NCI-H1105 (cell line): ENCODE measurements at places on chromosomes 1 and 21.
A peak's percentile ranks its signal among the peaks of the same experiment; 100 is the strongest.

GRCh38 chr1:235532360-235532759 lies 28.1 kb upstream of the B3GALNT2 start:
- DNase-seq = no peak

DNA sequence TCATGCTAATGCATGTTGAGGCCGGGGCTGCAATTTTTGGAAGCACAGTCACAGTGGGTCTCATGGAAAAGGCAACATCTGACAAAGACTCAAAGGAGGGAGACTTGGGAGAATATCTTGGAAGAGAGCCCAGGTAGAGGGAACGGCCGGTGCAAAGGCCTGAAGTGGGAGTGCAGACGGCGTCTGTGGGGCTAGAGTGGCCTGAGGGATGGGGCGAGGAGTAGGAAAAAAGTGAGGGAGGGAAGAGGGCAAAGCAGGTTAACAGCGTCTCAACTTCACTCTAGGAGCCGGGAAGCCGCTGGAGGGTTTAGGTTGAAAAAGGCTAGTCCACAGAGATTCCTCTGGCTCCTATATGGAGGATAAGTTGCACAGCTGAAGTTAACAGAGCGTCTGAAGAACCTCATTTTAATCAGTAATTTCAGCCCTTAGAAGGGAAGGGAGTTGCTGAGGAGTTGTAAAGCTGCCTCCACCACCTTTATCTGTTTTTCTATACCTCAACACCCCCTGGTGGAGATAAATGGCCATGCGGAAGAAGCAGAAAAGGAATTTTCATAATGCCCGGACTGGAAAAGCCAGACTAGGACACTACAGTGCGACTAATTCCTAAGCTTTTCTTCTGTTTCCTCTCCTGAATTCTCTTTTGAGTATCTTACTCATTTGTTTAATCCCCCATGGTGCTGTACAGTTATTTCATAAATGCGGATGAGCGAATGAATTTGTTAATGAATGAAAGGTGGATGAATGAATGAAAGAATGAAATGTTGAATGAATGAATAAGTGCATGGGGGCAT lies 78.7 kb upstream of the ZNF281 start:
- peak; percentile 70 for DNase-seq

GRCh38 chr1:112729909-112730308 lies 14.8 kb upstream of the PPM1J start:
- no peak for DNase-seq

- DNase-seq = peak; percentile 67
Observed at GRCh38 chr1:160070243-160071163, 543 bp upstream of the KCNJ10 start.

GRCh38 chr1:3717041-3717714 lies 35.1 kb upstream of the CCDC27 start:
- DNase-seq = peak; percentile 97

DNA sequence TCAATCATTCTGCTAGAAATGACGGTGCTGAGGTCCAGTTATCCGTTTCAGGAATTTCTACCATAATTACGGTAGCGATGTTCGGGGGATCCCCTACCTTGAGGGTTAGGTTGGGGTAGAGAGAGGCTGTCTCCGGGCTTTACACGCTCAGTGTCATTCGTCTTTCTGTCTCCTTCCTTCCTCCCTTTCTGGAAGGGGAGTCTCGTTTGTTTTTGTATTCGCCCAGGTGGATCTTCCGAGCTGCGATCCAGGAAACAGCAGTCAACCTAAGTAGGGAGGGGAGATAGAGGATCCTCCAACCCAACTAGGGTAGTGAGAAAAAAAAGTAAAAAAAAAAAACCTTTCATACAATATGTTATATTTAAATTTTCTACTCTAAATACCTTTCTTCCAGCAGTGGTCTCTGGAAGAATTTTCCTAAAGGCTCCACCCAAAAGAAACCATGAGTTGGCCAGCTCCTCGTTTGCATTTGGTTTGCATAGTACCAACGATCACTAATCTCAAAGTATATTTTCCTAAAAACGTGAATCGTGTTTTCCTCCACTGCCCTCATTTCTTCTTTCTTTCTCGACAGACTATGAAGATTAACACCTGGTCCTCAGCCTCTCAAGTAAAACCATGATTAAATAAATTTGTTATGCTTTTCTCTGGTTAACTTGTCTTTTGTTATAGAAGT lies 611 bp upstream of the PIK3C2B start:
- no peak for DNase-seq

- no peak for DNase-seq
Observed at GRCh38 chr1:230822092-230822581, 46.2 kb downstream of the C1orf198 start.

GRCh38 chr1:46547481-46548383 lies 3.7 kb downstream of the KNCN start:
- no peak for DNase-seq

DNA sequence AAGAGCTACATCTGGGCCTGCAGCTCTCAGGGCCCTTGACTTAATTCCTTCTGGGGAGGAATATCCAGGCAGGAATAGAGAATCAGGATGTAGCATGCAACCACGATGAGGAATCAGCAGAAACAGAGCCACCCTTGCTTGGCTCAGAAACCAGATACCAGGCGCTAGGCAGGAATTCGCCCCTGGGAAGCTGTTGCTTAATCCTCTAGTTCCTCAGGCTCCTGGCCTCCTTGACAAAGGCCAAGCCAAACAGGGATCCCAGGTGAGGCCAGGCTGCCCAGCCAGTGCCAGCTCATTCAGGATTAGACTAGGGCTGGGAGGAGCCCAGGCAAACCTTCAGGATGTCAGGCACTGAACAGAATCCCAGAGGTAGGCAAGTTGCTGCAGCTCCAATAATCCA lies 48.2 kb upstream of the IRF2BP2 start:
- no peak for DNase-seq

- peak; percentile 0 for DNase-seq
Observed at GRCh38 chr1:240149484-240150094, 57.9 kb downstream of the FMN2 start.

DNA sequence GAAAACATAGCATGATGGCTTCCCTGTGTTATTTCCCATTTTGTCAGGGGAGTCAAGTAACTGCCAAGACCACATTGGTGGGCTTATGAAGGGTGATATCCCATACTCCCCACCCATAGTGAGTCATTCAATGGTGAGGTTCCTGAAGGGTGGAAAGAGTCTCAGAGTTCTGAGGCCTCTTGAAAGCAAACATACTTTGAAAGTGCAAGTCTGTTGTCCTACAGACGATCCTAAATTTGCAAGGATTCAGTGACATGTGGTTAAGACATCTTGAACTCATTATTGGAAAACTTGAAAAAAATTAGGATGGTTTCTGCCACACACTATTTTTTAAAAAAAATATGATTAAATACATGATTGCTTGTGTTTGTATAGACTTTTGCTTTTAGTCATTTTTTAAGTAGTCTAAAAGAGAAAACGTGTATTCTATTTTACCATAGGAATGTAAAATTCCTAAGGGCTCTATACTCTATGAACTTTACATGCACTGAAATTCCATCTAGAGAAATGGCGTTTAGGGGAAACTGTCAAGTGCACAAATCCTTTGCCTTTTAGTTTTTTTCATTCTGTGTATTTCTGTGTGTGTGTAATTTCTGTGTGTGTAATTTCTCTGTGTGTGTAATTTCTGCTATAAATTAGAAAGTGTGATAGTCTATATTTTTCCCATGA lies 225.5 kb upstream of the ADAMTS5 start:
- no peak for DNase-seq

DNA sequence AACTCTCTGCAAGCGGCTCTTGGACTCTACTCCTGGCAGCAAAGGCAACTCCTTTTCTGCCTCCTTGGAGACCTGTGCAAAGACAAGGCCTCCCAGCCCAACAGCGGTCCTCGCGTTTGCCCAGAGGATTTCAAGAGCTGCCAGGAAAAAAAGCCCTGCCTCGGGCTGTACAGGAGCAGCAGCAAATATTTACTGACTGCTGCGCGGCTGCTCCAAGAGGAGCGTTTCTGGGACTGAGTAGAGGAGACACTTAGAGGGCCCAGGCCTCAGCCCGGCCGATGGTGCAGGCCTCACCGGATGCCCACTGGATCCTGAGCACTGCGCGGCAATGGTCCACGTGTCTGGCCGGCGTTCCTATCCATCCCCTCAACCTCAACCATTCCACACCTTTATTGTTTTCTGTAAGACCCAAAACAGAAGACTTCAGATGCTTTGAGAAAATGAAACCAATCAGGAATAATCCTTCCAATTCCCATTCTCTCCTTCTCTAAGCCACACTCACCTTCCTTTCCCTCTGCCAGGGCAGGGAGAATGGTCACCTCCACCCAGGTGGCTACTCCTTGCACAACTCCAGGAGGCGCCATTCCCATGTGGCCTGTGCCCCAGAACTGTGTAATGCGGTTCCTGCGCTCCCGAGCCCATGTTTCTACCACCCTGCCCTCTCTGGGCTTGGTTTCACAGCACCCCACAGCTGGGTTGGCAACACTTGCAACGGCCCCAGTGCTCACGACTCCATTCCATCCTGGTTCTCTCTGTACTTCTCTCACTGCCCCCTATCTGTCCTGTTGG lies 215.8 kb downstream of the TRABD2B start:
- DNase-seq = no peak

- DNase-seq = peak; percentile 46
Observed at GRCh38 chr1:61221642-61222041, 139.3 kb downstream of the NFIA start.

DNA sequence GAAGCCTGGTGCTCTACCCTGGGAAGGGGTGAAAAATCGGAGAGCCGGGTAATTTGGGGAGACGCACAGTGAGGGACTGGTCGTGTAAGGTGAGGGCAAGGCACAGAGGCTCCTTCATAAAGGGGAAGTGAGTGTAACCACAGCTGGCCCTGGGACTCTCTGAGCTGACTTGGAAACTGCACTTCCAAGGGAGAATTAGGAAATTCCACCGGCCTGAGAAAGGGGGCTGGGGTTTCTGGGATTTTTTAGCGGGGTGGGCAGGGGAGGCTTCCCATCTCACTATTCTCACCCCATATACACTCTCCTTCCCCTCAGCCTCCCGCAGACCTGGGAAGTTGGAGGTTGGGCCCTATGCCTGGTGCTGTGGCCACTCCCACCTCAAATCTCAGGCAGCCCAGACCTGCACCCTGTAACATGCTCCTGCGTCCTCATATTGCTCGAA lies 88.3 kb upstream of the IPO9 start:
- DNase-seq = no peak

DNA sequence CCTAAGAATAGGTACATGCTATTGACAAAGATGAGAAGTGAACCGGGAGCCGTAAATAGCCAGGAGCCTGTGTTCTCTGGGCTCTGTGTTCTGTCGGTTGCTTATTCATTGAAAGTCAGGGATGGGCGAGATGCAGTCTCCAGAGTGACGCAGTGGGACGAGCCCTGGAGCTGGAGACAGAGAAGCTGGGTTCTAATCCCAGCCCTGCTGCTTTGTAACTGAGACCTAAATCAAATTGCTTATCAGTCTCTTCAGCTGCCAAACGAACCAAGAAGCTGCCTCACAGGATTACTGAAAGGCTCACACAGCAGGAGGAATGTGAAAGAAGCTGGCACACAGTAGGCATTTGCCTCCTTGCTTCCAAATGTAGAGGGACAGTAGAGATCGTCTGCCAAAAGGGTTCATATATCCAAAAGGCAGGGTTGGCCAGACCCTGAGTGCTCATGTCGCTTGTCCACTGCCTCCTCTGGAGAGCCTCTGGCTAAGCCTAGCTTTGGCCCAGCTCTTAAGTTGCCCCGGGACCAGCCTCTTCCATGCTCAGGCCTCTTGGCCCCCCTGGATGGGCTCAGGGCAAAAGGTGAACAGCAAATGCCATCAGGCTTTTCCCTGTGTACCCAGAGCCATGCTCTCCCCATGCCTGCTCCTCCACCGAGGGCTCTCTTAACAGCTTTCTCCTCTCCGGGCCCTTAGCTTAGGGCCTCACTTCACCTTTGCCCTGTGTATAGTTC lies 134.2 kb upstream of the IPO9 start:
- no peak for DNase-seq

- no peak for DNase-seq
Observed at GRCh38 chr1:222824641-222825040, 9.8 kb downstream of the DISP1 start.

DNA sequence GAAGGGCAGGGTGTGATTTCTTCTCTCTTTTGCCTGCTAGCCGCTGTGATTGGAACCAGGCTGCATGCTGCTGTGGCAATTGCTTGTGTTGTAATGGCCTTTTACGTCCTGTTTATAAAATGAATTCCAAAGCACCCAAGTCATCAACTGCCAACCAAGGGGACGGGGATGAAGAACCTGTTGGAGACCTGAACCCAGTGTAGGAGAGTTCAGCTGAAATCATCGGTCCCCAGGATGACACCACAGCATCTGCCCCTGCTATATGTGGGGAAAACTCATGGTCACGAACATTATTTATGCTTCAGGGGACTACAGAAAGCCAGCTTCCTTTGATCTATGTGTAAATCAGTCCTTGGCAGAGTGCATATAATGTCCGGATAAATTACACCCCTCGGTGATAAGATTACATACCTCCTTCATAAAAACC lies 3.8 kb downstream of the TMEM167B start:
- no peak for DNase-seq

- no peak for DNase-seq
Observed at GRCh38 chr1:203648276-203648675, 21.6 kb downstream of the ATP2B4 start.

GRCh38 chr21:35465741-35466140 lies 416.6 kb upstream of the RUNX1 start:
- DNase-seq = no peak

GRCh38 chr1:211920141-211920572 lies 89.6 kb upstream of the LPGAT1 start:
- no peak for DNase-seq

GRCh38 chr21:34187935-34188334 lies 114.6 kb downstream of the MRPS6 start:
- DNase-seq = no peak

DNA sequence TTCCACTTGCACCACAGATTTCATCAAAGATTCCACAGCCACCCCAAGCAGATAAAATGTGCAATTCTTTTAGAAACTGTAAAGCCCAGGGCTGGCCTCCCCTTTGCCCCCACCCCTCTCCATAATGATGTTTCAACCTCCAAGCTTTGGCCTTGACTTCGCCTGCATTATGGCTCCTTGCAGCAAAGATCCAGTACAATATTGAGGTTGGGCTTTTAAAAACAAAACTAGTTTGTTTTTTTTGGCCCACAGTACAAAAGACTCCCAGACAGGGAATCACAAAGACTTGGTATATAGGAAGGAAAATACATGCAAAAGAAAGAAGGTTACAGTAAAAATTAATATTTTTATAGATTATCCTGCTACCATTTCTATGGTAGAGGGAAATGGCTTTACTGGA lies 356.5 kb upstream of the PTBP2 start:
- DNase-seq = no peak

GRCh38 chr1:186828611-186829454 lies at the start of gene PLA2G4A:
PLA2G4A (plus strand) TSS chr1:186828949; CDS start chr1:186854355, 25,406 bp downstream.
- no peak for DNase-seq

- DNase-seq = no peak
Observed at GRCh38 chr1:226798427-226799411, 59.6 kb upstream of the ITPKB start.

DNA sequence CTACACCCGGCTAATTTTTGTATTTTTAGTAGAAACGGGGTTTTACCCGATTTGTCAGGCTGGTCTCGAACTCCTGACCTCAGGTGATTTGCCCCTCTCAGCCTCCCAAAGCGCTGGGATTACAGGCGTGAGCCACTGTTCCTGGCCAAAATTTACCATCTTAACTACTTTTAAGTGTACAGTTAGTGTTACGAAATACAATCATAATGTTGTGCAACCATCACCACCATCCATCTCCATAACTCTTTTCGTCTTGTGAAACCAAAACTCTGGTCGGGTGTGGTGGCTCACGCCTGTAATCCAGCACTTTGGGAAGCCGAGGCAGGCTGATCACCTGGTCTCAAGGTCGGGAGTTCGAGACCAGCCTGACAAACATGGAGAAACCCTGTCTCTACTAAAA lies 14.1 kb upstream of the ZBTB40 start:
- DNase-seq = no peak

GRCh38 chr1:226873771-226874578 lies 3.6 kb downstream of the PSEN2 start:
- DNase-seq = no peak
